ENCODE measurements at places on chromosomes 7 and 10. TPM values are rescaled to one million over a fixed set of nuclear protein-coding genes. Genes with fewer than 3 reads are reported as not detected.

DNA sequence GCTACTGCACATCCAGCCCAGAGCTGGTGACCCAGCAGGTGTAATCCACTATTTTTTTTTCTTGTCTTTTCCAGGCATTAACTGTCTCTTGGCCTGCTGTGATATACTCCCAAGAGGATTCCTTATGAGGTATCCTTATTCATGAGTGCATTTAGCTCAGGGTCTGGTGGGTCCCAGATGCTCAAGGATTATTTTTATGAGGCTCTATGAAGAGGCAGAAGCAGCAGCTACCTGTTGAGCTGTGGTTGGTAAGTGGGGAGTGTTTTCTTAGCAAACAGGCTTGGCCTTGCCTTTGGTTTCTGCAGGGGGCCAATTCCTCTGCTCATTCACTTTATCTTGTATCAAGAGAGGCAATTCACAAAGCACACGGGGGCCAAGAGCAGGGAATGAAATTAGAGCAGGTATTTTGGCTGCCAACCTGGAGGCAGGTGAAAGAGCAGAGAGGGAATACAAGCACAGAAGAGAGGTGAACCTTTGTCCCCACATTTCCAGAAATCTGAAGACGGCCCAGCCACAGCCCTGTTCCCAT lies 221.6 kb downstream of the TMEM178B start:
- DNase-seq = no peak

The CHAT gene
- total RNA-seq = not detected

GRCh38 chr10:133045556-133046389 lies 42.0 kb upstream of the ADGRA1 start:
- peak; percentile 46 for DNase-seq

The PAPOLB gene
- total RNA-seq = not detected

Data from neural progenitor cell (in vitro differentiated cells).